Activated CD4-positive, alpha-beta memory T cell treated with anti-CD3 and anti-CD28 coated beads, Interleukin-2, amount 10 ng/mL, durations not matched to agents 7 days and 5 days (primary cell): ENCODE measurements at places on chromosomes 6 and 20. TPM values are rescaled to one million over a fixed set of nuclear protein-coding genes. Genes with fewer than 3 reads are reported as not detected.

SLC22A3 gene
- total RNA-seq: not detected

GRCh38 chr6:125766641-125767040 is 17.2 kb downstream of the HEY2 start:
- no peak for DNase-seq
- no peaks in the 10 kb centered on the region for H3K36me3 ChIP-seq
- peaks cover 43% of the 10 kb centered on the region for H3K27me3 ChIP-seq
- H3K4me1 ChIP-seq: peaks cover 2% of the 10 kb centered on the region
- no peak overlapping the region for H3K27ac ChIP-seq
- no peak overlapping the region for H3K4me3 ChIP-seq

WFDC2 gene
- not detected for total RNA-seq

DNA sequence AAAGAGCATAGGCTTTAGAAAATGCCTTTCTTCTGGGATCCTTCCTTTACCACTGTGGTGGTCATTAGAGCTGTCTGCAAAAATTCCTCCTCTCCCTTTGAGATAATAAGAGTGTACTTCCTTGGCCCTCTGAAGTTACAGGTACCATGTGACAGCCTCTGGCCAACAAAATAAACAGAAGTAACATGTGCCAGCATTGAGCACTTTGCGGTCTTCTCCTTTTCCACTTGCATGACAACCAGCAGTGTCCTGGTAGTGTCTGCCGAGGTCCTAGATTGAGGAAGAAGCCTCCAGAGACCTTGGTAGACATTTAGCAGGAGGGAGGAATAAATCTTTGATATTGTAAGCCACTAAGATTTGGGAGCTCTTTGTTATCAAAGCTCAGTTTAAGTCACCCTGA is 87.5 kb upstream of the ARID1B start:
- no peak for DNase-seq
- H3K27me3 ChIP-seq: peaks cover 2% of the 10 kb centered on the region
- no peak overlapping the region for H3K27ac ChIP-seq
- no peaks in the 10 kb centered on the region for H3K36me3 ChIP-seq

SLC17A9 gene
- total RNA-seq: 4.7 TPM

DNA sequence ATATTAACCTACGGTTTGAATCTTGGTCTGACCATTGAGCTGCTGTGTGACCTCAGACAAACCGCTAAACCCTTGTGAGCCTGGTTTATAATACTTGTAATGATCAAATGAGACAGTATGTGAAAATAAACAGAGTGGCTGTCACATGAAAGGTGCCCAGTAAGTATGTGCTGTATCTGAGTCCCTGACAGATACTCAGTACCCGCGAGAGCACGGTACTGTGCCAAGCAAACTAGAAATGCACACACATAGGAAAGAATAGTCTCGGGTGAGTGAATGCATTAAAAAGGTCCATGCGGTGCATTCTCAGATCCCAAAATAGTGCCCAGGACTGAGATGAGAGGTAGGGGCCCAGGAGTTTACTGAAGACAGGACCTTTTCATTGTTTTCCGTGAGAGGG is 93.3 kb downstream of the PPP1R14C start:
- H3K27ac ChIP-seq: no peak overlapping the region
- H3K4me1 ChIP-seq: peaks cover 20% of the 10 kb centered on the region
- H3K36me3 ChIP-seq: peaks cover 16% of the 10 kb centered on the region
- H3K27me3 ChIP-seq: peaks cover 5% of the 10 kb centered on the region

- H3K36me3 ChIP-seq: peaks cover 31% of the 10 kb centered on the region
- no peak overlapping the region for H3K27ac ChIP-seq
Measured at GRCh38 chr6:73506246-73506645, 14.6 kb downstream of the EEF1A1 start.

DNA sequence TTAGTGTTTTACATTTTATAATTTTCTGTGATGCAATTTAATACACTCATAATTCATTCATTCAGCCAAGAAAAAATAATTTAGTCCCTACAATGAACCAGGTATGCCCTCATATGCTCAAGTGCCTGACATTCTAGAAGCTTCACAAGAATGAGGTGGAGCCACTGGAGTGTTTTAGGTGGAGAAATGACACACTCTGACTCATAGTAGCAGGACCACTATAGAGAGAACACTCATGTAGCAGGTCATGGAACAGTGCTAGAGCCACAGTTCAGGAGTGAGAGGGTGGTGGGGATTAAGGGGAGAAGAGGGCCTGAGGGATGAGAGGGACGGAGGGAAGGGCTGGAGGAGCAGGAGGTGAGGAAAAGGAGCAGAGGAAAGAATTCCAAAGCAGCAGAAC is 1.4 kb upstream of the HLA-G start:
- H3K4me1 ChIP-seq: peaks cover 9% of the 10 kb centered on the region
- no peak for DNase-seq
- H3K27me3 ChIP-seq: peaks cover 77% of the 10 kb centered on the region
- H3K36me3 ChIP-seq: no peaks in the 10 kb centered on the region
- H3K27ac ChIP-seq: no peak overlapping the region

DNA sequence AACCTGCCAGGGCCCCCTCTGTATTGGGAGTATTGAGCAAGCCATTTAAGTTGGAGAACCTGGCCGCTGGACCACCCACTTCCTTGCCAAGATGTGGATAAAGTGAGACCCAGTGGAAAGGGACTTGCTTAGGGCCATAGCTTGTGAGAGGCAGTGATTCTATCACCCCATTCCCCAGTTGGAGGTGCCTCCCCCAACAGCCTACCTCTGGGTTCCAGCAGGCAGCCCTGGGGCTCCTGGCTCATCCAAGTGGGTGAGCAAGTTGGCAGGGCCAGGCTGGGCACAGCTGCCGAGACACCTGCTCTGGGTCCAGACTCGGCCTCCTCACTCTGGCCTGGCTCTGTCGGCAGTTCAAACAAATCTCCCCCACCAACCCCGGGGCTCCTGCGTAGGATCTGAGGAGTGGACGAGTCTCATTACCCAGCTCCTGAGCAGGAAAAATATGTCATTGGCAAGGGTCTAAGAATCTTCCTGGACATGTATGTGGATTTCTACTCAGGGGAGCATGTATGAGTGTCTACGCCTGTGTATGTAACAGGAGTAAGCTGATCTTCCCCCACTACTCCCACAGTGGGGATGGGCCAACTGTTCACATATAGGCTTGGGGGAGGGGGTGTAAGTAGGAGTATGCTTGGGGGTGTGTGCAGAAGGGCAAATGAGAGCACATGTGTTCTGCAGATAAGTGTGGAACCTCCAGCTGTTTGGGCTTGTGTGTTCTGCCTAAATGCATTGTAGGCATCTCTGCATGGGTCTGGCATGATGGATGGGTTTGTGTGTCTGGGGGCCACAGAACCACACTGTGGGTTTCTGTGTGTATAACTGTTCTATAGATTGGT is 1.9 kb downstream of the ID1 start:
- H3K36me3 ChIP-seq: no peaks in the 10 kb centered on the region
- DNase-seq: no peak
- H3K27me3 ChIP-seq: peaks cover 54% of the 10 kb centered on the region
- no peak overlapping the region for H3K27ac ChIP-seq
- peak overlapping the region; percentile 88 for H3K4me3 ChIP-seq

HMGCLL1 gene
- not detected for total RNA-seq

RIPPLY2 gene
- total RNA-seq: not detected

OPRM1 gene
- not detected for total RNA-seq

HSPA1L gene
- total RNA-seq: 2.8 TPM

ERVFRD-1 gene
- total RNA-seq: not detected

FOXF2 gene
- total RNA-seq: not detected

DNA sequence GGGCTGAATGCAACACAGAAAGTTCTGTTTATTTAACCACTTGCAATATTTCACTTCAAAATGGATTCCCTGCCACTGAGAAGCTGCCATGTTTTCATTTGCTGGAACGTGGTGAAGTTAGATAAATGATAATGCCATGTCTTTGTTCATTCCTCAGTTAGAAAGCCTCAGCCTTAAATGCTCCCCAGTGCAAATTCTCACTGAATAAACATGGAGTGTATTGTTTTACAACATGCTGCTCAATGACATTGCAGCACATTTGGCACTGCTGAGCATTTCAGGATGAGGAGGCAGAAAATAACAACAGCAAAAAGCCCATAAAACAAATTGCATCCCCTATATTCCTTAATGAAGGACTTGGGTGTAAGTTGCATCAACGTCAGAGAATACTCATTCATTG is 913.8 kb upstream of the FLRT3 start:
- DNase-seq: no peak
- H3K4me3 ChIP-seq: no peak overlapping the region
- no peaks in the 10 kb centered on the region for H3K27me3 ChIP-seq
- no peaks in the 10 kb centered on the region for H3K4me1 ChIP-seq
- no peak overlapping the region for H3K27ac ChIP-seq

DNA sequence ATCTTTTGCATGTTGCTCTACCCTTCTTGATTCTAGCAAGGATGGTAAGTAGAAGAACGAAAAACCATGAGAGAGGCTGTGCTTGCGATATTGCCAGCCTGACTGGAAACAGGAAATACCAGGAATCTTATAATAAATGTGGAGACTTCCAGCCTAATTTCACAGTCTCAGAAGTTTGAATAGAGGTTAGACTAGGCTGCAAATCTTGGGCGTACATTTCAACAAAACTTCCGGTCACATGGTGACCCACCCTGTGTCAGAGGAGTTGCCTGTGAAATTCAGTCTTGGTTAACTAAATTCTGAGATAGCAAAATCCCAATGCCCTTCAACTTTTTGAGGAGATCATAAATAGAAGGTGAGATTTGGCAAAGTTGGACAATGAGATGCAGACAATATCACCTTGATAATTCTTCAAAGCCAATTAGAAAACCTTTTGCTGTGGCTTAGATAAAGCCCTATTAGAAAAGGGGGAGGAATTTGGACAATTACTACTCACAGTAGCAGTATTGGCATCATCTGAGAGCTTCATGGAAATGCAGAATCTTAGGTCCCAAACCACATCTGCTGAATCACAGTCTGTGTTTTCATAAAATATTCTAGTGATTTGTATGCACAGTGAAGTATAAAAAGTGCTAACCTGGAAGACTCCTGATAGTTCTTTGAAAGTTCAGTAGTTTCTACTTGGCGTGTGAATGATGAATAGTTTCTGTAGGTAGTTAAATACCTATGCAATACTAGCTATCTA is 262.0 kb upstream of the JAG1 start:
- no peaks in the 10 kb centered on the region for H3K27me3 ChIP-seq
- no peak overlapping the region for H3K27ac ChIP-seq
- no peaks in the 10 kb centered on the region for H3K36me3 ChIP-seq
- no peak for DNase-seq

DNA sequence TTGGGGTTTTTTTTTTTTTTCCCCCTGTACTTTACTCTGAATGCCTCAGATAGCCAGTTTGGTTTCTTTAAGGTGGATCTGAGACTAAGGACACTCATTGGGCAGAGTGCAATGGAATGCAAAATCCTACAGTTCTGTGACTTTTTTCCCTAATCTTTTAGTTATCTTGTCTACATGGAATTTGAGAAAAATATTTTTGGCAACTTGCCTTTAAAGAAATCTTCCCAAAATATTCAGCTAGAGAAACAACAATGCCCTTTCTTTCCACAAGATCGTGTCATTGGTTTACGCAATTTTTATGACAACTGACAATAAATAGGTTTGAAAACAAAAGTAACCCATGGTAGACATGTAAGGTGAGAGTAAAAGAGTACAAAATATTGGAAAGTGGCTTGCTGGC is 171.7 kb upstream of the LAMP5 start:
- no peak for DNase-seq
- no peaks in the 10 kb centered on the region for H3K4me1 ChIP-seq
- H3K27ac ChIP-seq: no peak overlapping the region
- H3K4me3 ChIP-seq: no peak overlapping the region
